Panc1 (cell line): ENCODE measurements at places on chromosomes 6 and 20. TPM values are rescaled to one million over a fixed set of nuclear protein-coding genes. Genes with fewer than 3 reads are reported as not detected.

- no peaks in the 10 kb centered on the region for H3K27me3 ChIP-seq
- no peaks in the 10 kb centered on the region for H3K36me3 ChIP-seq
- DNase-seq: no peak
- no peak overlapping the region for H3K4me3 ChIP-seq
- peak overlapping the region; percentile 10; the same call in 1 of the 2 replicates for H3K27ac ChIP-seq
Measured at GRCh38 chr6:157787080-157787479, 36.0 kb upstream of the SNX9 start.

Gene TRIM31
- total RNA-seq: not detected

Gene ADA
- 53.8 TPM for total RNA-seq

- no peak for DNase-seq
- H3K27ac ChIP-seq: no peak overlapping the region
- no peaks in the 10 kb centered on the region for H3K4me1 ChIP-seq
- H3K36me3 ChIP-seq: no peaks in the 10 kb centered on the region
- no peak overlapping the region for H3K4me3 ChIP-seq
Measured at GRCh38 chr20:45487231-45487635, 17.7 kb downstream of the WFDC2 start.

GRCh38 chr20:24138951-24139350 is 150.4 kb upstream of the GGTLC1 start:
- no peak overlapping the region for H3K27ac ChIP-seq
- no peaks in the 10 kb centered on the region for H3K4me1 ChIP-seq
- H3K4me3 ChIP-seq: no peak overlapping the region
- H3K36me3 ChIP-seq: no peaks in the 10 kb centered on the region
- DNase-seq: no peak
- H3K27me3 ChIP-seq: no peaks in the 10 kb centered on the region; the same call in 1 of the 2 replicates

DNA sequence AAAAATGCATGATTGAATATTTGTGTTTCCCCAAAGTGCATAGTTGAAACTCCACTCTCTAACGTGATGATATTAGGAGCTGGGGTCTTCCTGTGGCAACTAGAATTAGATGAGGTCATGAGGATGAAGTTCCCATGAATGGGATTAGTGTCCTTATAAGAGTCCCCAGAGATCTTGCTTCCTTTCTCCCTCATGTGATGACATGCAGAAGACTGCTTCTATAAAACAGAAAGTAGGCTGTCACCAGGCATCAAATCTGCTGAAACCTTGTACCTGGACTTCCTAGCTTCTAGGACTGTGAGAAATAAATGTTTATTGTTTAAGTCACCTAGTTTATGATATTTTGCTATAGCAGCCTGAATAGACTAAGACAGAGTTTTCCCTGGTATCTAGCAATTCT is 586.5 kb upstream of the EPHA7 start:
- no peak overlapping the region for H3K4me3 ChIP-seq
- H3K27me3 ChIP-seq: no peaks in the 10 kb centered on the region
- peak overlapping the region; percentile 30; the same call in 1 of the 2 replicates for H3K27ac ChIP-seq
- no peaks in the 10 kb centered on the region for H3K36me3 ChIP-seq
- no peaks in the 10 kb centered on the region; the same call in 1 of the 2 replicates for H3K4me1 ChIP-seq

Gene RSPO3
- not detected for total RNA-seq

Gene OR12D3
- total RNA-seq: not detected

GRCh38 chr20:17399303-17399985 is 131.7 kb downstream of the BFSP1 start:
- no peak overlapping the region for H3K4me3 ChIP-seq
- no peak for DNase-seq
- peaks cover 16% of the 10 kb centered on the region for H3K27me3 ChIP-seq
- H3K36me3 ChIP-seq: no peaks in the 10 kb centered on the region

Gene SYNDIG1
- not detected for total RNA-seq

DNA sequence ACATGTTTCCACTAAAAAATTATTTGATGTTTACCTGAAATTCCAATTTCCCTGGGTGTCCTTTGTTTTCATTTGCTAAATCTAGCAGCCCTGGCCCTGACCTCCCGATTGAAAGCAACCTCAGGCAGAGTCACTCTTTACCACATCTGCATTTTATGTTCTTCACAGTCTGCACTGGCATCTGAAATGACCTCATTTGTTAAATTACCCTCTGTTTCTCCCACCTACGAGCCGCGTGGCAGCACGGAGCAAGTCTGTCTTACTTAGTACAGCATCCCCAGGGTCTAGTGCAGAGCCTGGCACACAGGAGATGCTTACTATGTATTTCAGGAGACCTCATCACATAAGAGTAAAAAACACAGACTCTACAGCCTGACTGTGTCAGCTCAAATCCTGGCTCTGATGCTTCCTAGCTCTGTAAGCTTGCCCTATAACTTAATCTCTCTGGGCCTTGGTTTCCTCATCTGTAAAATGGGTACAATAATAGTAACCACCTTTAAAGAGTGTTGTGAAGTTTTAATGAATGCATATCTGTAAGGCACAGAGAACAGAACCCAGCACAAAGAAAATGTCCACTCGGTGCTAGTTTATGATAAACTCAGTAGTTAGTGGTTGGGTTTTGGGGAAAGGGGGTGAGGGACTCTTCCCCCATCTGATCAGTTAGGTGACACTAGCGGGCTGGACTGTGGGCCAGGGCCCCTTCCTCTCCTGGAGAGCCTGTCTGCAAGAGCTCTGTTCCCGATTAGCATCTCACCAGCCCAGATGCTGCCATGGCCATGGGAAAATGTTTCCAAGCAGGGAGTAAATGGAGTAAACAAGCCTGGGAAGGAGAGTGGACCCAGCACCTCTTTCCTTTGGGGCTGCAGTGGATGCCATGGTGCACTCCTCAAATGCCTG is 88.2 kb downstream of the PREX1 start:
- H3K4me1 ChIP-seq: no peaks in the 10 kb centered on the region
- no peak for DNase-seq
- H3K27me3 ChIP-seq: no peaks in the 10 kb centered on the region
- H3K4me3 ChIP-seq: no peak overlapping the region

- no peaks in the 10 kb centered on the region for H3K27me3 ChIP-seq
- H3K36me3 ChIP-seq: no peaks in the 10 kb centered on the region
- no peak for DNase-seq
- H3K27ac ChIP-seq: no peak overlapping the region
Measured at GRCh38 chr6:5723841-5724691, 282.7 kb downstream of the NRN1 start.

Gene OVOL2
- total RNA-seq: 0.77 TPM

- no peaks in the 10 kb centered on the region for H3K27me3 ChIP-seq
- H3K36me3 ChIP-seq: no peaks in the 10 kb centered on the region
- H3K27ac ChIP-seq: no peak overlapping the region
- no peaks in the 10 kb centered on the region for H3K4me1 ChIP-seq
Measured at GRCh38 chr6:150079604-150080003, 10.7 kb upstream of the ULBP3 start.

Gene LTA
- 0.72 TPM for total RNA-seq

DNA sequence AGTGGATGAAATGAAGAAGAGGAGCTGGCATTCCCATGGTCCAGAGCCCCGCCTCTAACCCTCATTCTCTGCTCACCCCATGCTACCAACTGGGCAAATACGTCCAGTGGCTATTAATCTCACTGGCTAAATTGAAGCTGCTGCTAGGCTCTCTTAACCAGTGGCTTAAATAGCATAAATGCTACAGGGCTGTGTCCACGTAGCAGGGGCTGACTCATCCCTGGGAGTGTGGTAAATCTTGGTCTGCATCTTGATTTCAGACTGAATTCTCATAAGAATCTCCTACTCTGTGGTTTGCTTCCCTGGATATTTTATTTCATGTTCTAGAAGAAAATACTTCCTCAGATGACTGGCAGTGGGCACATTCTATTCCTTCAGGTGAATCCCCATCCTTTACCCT is 193.1 kb upstream of the ARG1 start:
- H3K4me3 ChIP-seq: no peak overlapping the region
- DNase-seq: no peak
- H3K27ac ChIP-seq: no peak overlapping the region

DNA sequence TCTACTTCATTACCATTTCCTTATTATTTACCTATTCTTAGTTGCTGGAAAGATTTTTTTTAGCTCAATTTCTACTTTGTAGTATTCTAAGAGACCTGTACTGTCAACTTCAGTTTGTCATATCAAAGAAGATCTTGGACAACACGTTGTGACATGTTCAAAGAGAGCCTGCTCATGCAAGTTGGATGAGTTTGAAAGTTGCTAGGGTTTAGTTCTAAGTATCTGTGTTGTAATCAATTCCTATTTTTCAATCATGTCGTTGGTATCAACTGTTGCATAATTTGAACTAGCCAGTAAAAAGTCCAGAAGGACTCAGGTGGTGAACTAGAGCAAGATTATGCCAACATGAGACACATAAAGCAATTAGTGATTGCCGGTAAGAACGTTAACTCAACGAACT is 30.2 kb downstream of the PKIB start:
- H3K27ac ChIP-seq: no peak overlapping the region
- no peaks in the 10 kb centered on the region for H3K36me3 ChIP-seq
- no peak overlapping the region for H3K4me3 ChIP-seq
- no peaks in the 10 kb centered on the region for H3K4me1 ChIP-seq

GRCh38 chr20:2023151-2023550 is 29.3 kb upstream of the PDYN start:
- peaks cover 32% of the 10 kb centered on the region for H3K27me3 ChIP-seq
- no peak for DNase-seq
- H3K36me3 ChIP-seq: no peaks in the 10 kb centered on the region
- H3K4me1 ChIP-seq: no peaks in the 10 kb centered on the region
- H3K27ac ChIP-seq: no peak overlapping the region
- H3K4me3 ChIP-seq: no peak overlapping the region

Gene PMEPA1
- 89.8 TPM for total RNA-seq

DNA sequence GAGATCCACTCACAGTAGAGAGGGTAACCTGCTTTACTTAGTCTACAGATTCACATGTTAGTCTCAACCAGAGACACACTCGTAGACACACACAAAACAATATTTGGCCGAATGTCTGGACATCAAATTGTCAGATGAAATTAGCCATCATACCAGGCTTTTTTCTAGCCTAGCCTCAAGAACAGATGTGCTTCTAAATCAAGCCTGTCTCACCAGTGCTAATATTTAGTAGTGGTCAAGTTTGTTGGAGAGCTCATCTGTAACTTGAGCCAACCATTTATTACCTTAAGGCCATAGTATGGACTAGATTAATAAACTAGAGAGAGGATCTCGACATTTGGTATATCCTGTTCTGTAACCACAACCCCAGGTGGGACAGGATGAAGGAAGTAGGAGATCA is 1118.8 kb upstream of the MAP3K7 start:
- no peak overlapping the region for H3K4me3 ChIP-seq
- no peak overlapping the region for H3K27ac ChIP-seq
- no peaks in the 10 kb centered on the region for H3K36me3 ChIP-seq
- no peak for DNase-seq
- no peaks in the 10 kb centered on the region for H3K27me3 ChIP-seq

Gene NKAIN4
- total RNA-seq: 5.5 TPM

Gene CRIP3
- 0.64 TPM for total RNA-seq

Gene TMEM14C
- total RNA-seq: 159 TPM

GRCh38 chr6:37516920-37517405 is 17.3 kb upstream of the CCDC167 start:
- H3K27me3 ChIP-seq: no peaks in the 10 kb centered on the region
- peaks cover 65% of the 10 kb centered on the region for H3K4me1 ChIP-seq
- H3K36me3 ChIP-seq: no peaks in the 10 kb centered on the region
- H3K27ac ChIP-seq: peak overlapping the region; percentile 91
- no peak for DNase-seq
